ENCODE measurements at places on chromosomes 6 and 20. TPM values are rescaled to one million over a fixed set of nuclear protein-coding genes. Genes with fewer than 3 reads are reported as not detected.

- DNase-seq: no peak
Observed at GRCh38 chr20:41524980-41525613, 93.1 kb downstream of the CHD6 start.

DNA sequence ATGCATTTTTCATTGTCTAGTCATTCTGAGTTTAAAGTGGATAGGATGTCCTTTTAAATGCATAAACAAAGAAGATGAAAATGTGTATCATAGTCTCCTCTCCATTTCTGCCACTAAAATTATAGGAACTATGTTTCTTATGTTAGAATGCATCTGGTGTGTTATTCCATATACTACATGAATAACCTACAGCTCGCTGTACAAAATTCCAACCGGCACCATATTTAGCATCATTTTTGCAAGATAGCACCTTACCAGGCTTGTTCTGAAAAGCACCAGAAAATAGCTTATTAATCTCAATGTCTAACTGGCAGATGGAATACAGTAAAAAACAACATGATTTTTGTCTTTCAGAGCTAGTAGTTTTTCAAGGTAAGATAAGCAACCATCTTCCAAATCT lies 241.5 kb downstream of the SLC35F1 start:
- DNase-seq: no peak

Gene FAM83C
- not detected for polyA plus RNA-seq

DNA sequence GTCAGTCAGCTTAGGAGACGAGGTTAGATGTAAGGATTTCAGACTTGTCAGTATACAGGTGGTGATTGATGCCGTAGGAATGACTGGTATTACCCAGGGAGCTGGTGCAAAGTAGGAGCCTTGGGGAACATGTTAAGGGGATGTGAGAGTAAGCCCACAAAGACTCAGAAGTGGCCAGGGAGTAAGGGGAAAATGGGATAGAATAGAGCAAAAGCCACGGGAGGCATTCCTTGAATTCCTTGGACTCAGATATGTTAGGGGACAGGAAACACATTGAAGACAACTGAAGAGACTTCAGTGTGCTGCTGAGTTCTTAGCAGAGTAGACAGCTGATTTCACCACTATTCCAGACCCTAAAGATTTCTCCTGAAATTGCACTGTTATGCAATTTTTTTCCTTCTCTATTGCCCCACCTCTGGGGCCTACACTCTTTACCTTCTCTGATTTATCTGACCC lies 1.2 kb upstream of the ACAT2 start:
- no peak for DNase-seq

DNA sequence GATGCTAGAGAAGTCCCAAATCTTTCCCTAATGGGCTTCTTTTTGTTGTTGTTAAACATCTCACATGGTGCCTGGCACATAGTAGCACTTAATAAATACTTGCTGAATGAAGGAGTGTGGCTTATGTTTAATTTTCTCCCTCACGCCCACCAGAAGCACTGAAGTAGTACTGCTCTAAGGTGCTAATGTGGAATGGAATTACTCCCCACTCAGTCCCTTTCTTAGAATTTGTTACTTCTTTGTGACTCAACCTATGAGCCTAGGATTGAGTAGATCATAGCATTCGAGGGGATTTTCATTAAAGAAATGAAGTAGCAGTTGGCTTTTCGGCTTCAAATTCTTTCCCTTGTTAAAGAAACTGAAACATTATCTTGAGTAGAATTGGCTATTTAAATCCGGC lies 192.8 kb downstream of the CLIC5 start:
- DNase-seq: no peak

Gene MATN4
- polyA plus RNA-seq: 0.19 TPM

- no peak for DNase-seq
Observed at GRCh38 chr6:151757506-151757955, 50.0 kb upstream of the ESR1 start.

- no peak for DNase-seq
Observed at GRCh38 chr6:99114769-99115406, 167.1 kb upstream of the FBXL4 start.

Gene CNR1
- 1.1 TPM for polyA plus RNA-seq

Gene ESR1
- polyA plus RNA-seq: 0.66 TPM

- DNase-seq: no peak
Observed at GRCh38 chr6:161379834-161380582, 106.1 kb upstream of the AGPAT4 start.

Gene PDE7B
- 2.0 TPM for polyA plus RNA-seq

DNA sequence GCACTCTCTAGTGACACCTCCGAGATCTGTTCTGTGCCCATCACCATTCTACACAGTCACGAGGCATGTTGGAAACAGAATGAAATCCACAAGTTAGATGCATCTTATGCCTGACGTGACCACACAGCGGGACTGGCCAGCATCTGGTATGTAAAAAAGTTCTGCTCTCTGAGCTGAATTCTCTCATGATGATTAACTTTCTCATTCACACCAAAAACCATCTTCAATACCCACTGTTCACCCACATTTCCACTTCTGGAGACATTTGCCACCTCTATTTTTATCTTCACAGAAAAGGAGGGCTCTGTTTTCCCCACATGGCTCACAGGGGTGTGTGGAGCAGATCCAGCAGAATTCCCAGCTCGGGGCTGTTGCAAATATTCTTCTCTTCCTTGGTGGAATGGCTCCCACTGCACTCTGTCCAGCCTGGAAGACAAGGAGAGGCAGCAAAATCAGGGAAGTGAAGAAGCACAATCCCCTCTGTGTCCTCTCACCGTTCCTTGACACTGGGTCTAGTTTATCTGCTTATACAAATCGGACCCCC lies 303.4 kb downstream of the TAF4 start:
- no peak for DNase-seq

Gene BMP2
- 20.1 TPM for polyA plus RNA-seq

Gene TRDN
- polyA plus RNA-seq: 2.2 TPM

DNA sequence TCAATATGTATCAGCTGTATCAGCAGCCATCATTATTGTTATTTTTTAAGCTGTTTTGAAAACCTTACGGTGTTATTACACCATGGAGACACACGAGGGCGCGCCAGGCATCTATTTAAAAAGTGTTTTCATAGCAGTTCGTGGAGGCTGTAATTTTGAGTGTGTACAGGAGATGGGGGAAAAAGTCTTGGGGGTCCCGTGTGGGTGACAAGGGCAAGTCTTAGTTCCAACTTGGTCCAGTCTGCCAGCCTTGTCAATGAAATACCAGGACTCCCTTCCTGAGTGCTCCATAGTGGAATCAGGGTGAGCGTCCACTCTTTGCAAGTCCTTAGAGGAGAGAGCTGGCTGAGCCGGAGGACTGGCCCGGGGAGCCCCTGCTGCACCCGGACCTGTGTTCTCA lies 43.3 kb downstream of the SLC2A10 start:
- peak; percentile 37 for DNase-seq

Gene TMEM14A
- polyA plus RNA-seq: 52.4 TPM

DNA sequence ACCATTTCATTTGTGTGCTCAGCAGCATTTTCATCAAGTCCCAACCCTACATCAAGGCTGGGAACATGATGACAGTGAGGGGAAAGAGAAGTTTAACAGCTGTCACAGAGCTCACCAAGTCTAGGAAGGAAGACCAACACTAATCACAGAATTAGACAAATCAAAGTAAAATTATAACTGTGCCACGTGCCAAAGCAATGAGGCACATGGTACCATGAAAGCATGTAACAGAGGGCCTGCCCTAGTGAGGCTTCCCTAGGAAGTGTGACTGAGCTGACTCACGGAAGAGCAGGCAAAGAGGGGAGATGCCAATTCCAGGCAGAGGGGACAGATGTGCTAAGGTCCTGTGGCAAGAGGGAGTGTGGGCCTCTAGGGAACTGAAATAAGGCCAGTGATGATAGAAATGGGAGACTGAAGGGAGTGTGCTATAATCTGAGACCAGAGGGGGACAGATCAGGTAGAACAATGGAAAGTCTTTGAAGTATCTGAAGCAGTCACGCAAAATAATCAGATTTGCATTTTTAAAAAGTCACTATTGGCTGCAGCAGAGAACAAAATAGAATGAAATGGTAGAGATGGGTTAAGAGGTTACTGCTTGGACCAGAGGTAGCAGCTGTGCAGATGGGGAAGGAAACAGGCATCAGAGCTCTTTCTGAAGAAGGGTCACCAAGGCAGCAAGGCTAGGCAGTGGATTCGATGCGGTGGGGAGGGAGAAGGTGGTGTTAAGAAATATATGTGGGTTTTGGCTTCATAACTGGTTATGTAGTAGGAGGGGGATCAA lies 86.8 kb downstream of the GPR6 start:
- DNase-seq: no peak

Gene SLC22A2
- polyA plus RNA-seq: 9.0 TPM

Gene RGS17
- 3.4 TPM for polyA plus RNA-seq

Gene ZNF311
- polyA plus RNA-seq: 6.7 TPM

- DNase-seq: no peak
Observed at GRCh38 chr6:149181304-149181703, 136.2 kb upstream of the TAB2 start.

Gene C20orf204
- 0.37 TPM for polyA plus RNA-seq

Gene CAGE1
- 0.09 TPM for polyA plus RNA-seq

Gene TNNC2
- polyA plus RNA-seq: 0.47 TPM

- DNase-seq: no peak
Observed at GRCh38 chr6:105695461-105695860, 292.6 kb upstream of the PREP start.

DNA sequence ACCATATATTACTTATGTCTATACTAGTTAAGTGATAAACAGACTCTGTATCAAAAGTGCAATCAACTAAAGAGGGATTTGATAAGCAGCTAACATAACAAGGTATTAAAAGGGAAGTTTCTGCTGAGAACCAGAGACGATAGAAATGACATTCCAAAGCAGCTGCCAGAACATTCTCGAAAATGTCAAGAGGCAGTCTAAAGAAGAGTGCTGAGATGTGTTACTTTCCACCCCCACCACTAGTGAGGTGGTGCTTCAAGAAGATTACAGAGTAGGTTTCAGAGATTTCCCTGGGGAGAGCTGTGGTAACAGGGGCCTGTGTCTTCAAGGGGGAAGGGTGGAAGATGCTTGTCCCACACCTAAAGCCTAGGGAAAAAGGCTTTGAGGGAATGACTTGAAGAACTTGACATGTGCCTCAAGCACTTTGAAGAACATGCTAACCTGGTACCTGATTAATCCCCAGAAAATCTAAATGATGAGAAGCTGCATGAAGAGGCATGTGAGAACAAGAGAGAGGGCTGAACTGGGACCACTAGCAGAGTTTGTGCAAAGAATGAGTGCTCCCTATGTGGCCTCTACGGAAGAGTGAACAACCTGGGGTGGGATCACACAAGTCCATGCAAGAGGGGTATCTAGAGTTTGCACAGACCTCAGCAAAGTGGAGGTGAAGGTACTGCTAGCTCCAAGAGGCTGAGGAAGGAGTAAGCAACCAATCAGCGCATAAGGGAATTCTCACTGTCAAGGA lies 5.0 kb downstream of the FAM184A start:
- DNase-seq: no peak

DNA sequence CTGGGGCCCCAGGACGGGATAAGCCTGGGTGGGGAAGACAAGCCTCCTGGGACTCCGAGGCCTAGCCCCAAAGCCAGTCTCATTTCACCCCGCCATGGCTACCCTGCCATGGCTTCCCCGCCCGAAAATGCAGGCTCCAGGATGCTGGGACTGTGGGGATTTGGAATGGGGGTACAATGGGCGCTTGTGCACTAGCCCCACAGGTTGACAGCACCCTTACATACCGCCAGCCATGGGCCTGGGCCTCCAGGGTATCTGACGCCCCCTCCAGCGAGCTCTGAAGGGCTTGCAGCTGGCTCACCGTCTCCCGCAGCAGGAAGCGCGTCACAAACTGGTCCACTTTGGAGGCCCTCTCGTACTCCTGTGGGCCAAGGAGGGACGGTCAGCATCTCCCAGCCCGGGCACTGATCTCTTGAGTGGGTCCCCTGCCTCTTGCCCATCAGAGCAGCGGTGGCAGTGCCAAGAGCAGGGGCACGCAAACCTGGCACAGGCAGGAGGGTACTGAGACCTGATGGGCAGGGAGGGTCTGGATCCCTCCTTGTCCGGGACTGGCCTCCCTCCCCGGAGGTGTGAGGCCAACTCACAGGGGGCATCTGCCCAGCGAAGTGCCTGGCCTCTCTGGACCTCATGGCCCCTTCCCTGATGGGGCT lies 2.0 kb upstream of the C20orf144 start:
- DNase-seq: no peak

GRCh38 chr20:958936-959815 lies 42.9 kb downstream of the RSPO4 start:
- DNase-seq: no peak

- DNase-seq: no peak
Observed at GRCh38 chr6:158387036-158387435, 74.8 kb downstream of the TULP4 start.

Gene KCNK16
- not detected for polyA plus RNA-seq

Gene WFDC5
- polyA plus RNA-seq: not detected

DNA sequence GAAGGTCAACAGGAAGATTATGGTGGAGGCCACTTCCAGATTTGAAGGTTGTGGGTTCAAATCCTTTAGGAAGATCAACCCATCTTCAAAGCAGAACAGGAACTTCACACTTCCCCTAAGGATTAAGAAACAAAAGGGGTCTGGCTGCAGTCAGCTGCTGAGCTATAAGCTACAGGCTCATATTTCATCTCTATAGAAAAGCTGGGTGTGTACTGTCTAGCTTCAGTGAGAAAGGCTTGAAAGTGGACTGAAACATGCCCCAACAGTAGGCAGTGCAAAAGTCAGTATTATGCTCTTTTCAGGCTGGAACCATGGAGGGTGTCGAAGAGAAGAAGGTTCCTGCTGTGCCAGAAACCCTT lies 60.1 kb upstream of the SPDEF start:
- DNase-seq: no peak

Gene BTNL2
- polyA plus RNA-seq: 1.5 TPM

Gene ITPA
- 48.8 TPM for polyA plus RNA-seq

GRCh38 chr20:35277531-35278395 lies at the start of gene MMP24OS:
Gene MMP24OS, minus strand, starts transcription at chr20:35278122. Its CDS starts 193 bp downstream, at chr20:35277929.
- no peak for DNase-seq

DNA sequence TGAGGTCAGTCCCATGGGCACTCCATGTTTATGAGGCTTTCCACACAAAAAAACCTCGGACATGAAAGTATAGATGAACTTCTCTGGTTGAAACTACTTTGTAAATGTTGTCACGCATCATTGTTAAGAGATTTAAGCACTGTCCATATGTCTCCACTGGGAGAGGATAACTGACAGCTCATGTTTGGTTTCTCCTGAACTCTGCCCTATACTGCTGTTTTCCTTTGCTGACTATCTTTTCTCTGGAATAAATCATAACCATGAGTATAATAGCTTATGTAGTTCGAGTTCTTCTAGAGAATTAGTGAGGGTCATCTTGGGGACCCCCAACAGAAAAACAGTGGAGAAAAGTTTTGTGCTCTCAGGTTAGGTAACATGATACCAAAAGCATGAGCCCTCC lies 14.3 kb downstream of the THEMIS start:
- no peak for DNase-seq

DNA sequence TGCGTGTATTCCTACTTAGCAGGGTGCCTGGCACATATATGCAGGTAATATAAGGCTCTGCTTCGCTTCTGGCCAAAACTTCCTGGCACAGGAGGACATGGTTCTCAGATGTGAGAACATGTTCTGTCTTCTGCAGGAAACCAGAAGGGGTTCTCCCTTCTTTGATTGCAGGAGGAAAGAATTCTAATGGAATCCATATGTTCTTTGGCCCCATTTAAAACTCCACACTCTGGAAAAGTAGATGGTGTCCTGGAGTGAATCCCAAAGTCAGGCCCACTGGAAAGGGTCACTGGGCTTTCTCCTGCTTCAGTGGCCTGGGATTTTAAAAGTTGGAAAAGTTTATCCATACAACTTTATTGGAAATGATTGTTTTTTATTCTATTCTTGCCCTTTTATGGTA lies 16.4 kb upstream of the CYP24A1 start:
- DNase-seq: no peak

- no peak for DNase-seq
Observed at GRCh38 chr6:33271117-33271467, 584 bp downstream of the VPS52 start.

GRCh38 chr20:34033903-34034302 lies 40.2 kb downstream of the RALY start:
- no peak for DNase-seq

Gene GPR6
- polyA plus RNA-seq: not detected

Gene ISM1
- polyA plus RNA-seq: 0.37 TPM
